ENCODE measurements at places on chromosomes 5 and 9. TPM values are rescaled to one million over a fixed set of nuclear protein-coding genes. Genes with fewer than 3 reads are reported as not detected.
A peak's percentile ranks its signal among the peaks of the same experiment; 100 is the strongest.

The CATSPER3 gene
- polyA plus RNA-seq, result 2.7 TPM

The ZNF354B gene
- 8.1 TPM for polyA plus RNA-seq

The SLC6A7 gene
- polyA plus RNA-seq, result not detected

The GABRP gene
- polyA plus RNA-seq, result 0.03 TPM

The MTX3 gene
- 18.9 TPM for polyA plus RNA-seq

The ROPN1L gene
- 0.56 TPM for polyA plus RNA-seq

The ENHO gene
- polyA plus RNA-seq, result 0.88 TPM

The PDE6A gene
- polyA plus RNA-seq, result 0.81 TPM

The C9orf153 gene
- not detected for polyA plus RNA-seq

The C7 gene
- 740 TPM for polyA plus RNA-seq

GRCh38 chr9:87614397-87614796, 111.5 kb upstream of the CTSL start:
- no peak for DNase-seq

GRCh38 chr5:154191467-154192261, 1.1 kb downstream of the GALNT10 start:
- peak; percentile 33 for DNase-seq

GRCh38 chr9:123318202-123318601, 37.8 kb upstream of the CRB2 start:
- no peak for DNase-seq

DNA sequence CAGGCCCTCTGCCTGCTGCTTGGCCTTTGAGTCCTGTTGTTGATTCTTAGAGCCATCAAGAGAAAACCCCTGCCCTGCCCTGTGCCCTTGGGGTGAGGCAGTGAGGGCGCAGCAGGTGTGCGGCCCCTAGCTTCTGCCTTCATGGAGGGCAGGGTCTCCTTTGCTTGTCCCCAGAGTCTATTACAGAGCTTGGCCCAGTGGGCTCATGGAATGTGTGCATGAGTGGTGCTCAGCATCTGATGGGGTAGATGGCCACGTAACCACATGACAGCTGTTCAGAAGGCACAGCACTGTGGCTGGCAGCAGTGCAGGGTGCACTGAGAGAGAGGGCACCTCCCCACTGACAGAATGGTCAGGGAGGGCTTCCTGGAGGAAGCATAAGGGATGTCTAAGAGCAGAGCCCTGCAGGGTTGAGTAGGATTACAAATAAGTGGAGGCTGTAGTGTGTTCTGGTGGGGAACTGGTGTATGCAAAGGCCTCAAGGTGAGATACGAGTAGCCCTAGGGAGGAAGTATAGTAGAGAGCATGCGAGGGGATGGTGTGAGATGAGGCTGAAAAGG, 70.8 kb downstream of the MACROH2A1 start:
- DNase-seq, result no peak

- DNase-seq, result no peak
Measured at GRCh38 chr5:60826653-60827052, 17.4 kb downstream of the ELOVL7 start.

GRCh38 chr9:13941714-13942113, 372.2 kb downstream of the NFIB start:
- DNase-seq, result no peak

DNA sequence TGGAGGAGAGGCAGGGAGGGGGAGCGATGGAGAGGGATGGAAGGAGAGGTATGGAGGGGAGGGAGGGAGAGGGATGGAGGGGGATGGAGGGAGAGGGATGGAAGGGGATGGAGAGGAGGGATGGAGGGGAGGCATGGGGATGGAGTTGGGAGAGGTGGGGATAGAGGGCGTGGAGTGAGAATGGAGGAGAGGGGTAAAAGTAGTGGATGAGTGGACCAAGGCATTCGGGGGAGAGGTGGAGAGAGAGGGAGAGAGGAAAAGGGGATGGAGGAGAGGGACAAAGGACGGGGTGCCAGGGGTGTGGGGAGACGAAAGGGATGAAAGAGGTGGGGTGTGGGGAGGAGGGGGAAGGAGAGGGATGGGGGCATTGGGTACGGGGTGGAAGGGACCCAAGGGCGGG, 100.4 kb downstream of the VAV2 start:
- DNase-seq, result no peak

- peak; percentile 58 for DNase-seq
Measured at GRCh38 chr5:65102976-65103711, 334.4 kb downstream of the CWC27 start.

DNA sequence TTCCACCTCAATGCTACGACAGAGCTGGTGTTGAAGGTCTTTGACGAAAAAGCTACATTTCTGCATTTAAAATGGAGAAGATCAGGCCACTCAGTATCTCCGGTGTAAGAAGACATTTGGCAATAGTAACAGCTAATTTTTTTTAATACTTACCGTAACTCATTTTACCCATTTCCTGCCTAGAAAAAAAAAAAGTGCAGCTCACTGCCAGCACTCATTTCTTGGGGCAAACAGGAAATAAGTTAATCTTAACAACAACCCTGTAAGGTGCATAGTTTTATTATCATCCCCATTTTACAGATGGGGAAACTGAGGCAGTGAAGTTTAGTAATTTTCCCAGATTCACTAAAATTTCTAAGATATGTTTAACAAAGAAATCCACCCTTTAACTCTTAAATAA, 27.4 kb upstream of the KCNMB1 start:
- DNase-seq, result no peak

GRCh38 chr5:150159741-150160179, 4.1 kb upstream of the PDGFRB start:
- DNase-seq, result peak; percentile 41

DNA sequence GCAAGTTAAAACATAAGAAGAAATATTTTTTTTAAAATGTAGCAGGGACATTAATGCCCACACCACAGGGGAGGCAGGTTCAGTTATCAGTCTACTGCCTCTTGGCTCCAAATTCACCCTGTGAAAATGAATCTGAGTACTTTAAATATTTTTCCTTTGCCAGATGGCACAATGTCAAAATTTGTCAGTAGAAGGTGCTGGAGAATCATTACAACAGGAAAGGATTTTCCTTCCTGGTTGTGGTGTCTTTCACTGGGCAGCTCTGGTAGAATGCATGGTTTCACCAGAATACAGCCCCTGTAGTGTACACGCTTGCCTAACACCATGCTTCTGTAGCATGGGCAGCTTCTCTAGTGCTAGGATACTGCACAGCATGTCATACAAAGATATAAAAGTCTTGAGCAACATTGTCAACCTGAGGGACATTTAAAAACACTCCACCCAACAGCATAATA, 9.7 kb upstream of the SREK1 start:
- no peak for DNase-seq

- DNase-seq, result peak; percentile 95
Measured at GRCh38 chr9:131635285-131635684, 90.0 kb downstream of the PRRT1B start.

GRCh38 chr9:135478829-135479468, 633 bp upstream of the PPP1R26 start:
- DNase-seq, result peak; percentile 52

- no peak for DNase-seq
Measured at GRCh38 chr5:181138258-181138657, 7.3 kb upstream of the OR2V1 start.

GRCh38 chr9:92970467-92970923, 23.2 kb downstream of the FGD3 start:
- peak; percentile 17 for DNase-seq
